ENCODE measurements at places on chromosomes 12 and 14. TPM values are rescaled to one million over a fixed set of nuclear protein-coding genes. Genes with fewer than 3 reads are reported as not detected.

PMCH gene
- not detected for total RNA-seq

KLRK1 gene
- total RNA-seq, result 2.9 TPM

SOAT2 gene
- not detected for total RNA-seq

METAP2 gene
- 60.4 TPM for total RNA-seq

RPL10L gene
- total RNA-seq, result not detected

Data from lung (tissue), 17 donors.